ENCODE measurements at places on chromosomes 5 and 9.

GRCh38 chr9:71646131-71646530, 122.2 kb downstream of the CEMIP2 start:
- no peak for DNase-seq

GRCh38 chr5:50574121-50574520, 92.3 kb upstream of the PARP8 start:
- no peak for DNase-seq

GRCh38 chr9:72362118-72362531, 2.9 kb downstream of the ZFAND5 start:
- no peak for DNase-seq

DNA sequence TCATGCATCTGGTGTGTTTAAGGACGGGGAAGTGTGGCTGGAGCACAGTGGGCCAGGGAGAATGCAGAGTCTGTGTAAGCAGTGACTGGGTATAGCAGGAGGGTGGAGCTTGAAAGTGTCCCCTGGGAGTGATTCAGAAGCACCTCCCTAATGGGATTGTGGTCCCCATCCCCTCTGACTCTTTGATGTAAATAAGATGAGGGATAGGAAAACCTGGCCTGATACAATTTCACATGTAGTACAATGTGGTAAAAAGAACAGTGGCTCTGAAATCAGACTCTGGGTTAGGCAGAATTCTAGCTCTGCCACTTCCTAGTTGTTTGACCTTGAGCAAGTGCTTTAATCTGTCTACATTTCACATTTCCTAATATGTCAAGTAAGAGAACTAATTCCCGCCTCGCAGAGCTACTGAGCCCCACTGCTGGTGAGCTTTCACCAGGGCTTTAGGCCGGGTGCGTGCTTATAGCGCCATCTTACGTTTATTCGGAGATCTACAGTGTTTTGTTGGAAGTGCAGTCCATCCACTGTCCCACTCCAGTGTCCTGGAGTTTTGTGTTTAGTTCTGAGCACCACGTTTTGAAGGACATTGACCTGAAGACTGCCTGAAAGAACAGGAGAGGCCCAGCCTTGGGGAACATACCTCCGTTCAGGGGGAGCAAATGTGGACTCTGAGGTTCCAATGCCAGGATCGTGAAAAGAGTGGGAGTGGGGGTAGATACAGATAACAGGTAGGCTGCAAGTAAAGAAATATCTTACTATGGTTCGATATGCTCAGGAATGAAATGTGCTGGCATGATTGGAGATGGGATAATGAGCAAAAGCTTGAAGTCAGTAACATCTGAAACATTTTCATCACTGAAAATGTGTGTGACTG, 51.2 kb upstream of the TESK1 start:
- DNase-seq = no peak

DNA sequence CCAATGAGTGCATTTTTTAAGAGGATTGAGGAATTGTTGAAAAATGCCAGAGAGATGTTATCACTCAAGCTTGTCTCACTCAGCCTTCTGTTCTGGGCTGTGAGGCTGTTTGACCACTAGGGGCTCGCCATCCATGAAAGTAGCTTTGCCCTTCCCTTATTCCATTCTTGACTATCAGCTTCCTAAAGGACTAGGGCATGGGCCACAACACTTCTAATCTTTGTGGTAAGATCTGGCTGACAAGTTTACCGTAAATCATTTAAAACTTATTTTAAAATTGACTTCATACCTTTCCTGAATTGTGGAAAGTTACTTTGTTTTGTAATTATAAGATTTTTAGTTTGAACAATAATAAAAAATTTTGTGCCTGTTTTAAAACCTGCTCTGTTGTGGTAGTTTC, 49.5 kb downstream of the TJP2 start:
- peak; percentile 24 for DNase-seq

GRCh38 chr9:4353236-4353635, 53.4 kb upstream of the GLIS3 start:
- no peak for DNase-seq

DNA sequence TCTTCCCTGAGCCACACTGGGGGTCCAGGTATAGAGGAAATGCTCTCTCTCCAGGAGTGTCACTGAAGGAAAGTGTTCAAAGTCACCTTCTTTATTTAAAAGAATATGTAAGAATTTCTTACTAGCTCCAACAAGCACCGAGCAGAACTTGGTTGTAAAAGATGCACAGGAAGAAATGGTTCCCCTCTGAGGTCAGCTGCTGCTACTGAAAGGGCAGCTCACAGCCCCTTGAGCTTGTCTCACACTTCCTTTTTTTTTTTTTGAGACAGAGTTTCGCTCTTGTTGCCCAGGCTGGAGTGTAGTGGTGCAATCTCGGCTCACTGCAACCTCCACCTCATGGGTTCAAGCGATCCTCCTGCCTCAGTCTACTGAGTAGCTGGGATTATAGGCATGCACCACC, 77.2 kb downstream of the PRRT1B start:
- DNase-seq = no peak

GRCh38 chr5:6377582-6377904, 804 bp downstream of the MED10 start:
- DNase-seq = no peak

- DNase-seq = peak; percentile 58
Observed at GRCh38 chr9:128818839-128819715, 777 bp downstream of the ENDOG start.

Measured in NCI-H345 (cell line).